Activated naive CD4-positive, alpha-beta T cell (primary cell): ENCODE measurements at places on chromosomes 4 and X.

GRCh38 chrX:78944351-78944750 is 840 bp upstream of the P2RY10 start:
- no peak for DNase-seq

DNA sequence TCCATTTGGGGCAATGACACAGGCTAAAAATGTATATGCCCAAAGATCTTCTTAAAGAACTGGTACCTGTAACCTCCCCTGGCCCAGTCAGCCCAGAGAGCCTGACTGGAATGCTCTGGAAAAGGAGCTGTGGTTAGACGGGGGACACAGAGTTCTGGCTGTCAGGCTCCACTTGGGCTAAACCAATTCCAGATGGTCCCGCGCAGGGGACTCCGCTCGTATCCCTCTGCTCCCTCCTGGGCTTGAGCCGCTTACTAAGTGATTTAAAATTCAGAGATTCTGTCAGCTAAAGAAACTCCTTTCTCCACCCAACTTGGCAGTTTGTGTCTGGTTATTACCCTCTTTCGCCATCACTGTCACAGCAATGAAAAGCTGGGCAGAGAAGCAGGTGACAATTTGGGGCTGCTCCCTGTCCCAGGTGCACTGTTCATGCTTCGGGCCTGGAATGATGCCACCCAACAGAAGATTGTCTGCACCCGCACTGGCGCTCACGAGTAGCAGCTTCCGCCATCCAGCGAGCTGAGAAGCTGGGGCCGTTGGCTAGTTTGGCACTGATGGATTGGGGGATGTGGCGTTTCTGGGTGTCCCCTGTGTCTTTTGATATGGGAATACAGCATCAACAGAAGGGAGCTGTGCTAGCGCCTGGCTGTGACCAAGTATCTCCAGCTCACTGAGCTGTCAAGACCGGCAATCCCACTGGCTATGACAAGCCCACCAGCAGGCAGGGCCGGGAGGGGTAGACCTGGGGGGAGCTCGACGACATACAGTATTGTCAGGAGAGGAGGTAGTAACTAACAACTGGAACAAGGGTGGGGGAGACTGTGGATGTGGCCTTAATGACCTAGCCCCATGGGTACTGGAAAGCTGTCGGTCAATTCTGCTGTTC is 6.7 kb upstream of the IRAK1 start:
- no peak for DNase-seq

DNA sequence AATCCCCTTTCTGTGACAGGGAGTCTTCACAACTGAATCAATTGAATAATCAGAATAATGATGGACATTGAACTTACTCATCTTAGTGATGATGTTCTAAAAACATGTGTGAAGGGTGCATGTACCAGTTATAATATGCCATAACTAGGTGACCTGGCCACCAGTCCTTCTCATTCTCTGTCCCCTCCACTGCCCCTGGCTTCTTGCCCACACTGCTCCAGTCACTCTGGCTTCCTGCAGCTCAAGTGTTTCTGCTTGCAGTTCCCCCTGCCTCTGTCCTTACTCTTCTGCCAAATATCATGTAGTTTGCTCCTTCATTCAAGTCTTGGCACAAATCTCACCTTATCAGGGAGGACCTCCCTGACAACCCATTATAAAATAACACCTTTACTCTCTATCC is 168.1 kb upstream of the SLC7A11 start:
- no peak for DNase-seq

DNA sequence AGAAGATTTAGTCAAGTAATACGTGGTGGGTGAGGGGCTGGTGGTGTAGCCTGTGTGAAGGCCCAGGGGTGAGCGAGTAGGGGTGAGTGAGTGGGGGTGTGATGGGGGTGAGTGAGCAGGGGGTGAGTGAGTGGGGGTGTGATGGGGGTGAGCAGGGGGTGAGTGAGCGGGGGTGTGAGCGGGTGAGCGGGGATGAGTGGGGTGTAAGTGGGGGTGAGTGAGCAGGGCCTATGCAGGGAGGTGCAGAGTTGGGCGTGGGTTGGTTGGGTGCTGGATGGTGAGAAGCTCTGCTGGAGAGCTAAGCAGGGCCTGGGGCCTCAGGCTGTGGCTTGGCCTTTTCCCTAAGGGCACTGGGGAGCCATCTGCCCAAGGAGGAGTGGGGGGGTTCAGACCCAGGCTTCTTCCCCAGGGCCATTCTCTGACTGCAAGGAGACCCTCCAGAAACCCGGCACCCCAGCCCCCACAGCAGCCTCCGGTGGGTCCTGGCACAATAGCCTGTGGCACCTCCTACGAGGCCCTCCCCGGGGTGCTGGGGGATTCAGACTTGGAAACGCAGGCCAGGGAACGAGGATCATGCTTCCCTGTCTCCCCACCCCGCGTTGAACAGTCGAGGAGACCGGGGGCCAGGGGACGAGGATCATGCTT is 30.4 kb downstream of the SH3TC1 start:
- no peak for DNase-seq

GRCh38 chr4:185654311-185654710 is 119.0 kb upstream of the PDLIM3 start:
- no peak for DNase-seq

DNA sequence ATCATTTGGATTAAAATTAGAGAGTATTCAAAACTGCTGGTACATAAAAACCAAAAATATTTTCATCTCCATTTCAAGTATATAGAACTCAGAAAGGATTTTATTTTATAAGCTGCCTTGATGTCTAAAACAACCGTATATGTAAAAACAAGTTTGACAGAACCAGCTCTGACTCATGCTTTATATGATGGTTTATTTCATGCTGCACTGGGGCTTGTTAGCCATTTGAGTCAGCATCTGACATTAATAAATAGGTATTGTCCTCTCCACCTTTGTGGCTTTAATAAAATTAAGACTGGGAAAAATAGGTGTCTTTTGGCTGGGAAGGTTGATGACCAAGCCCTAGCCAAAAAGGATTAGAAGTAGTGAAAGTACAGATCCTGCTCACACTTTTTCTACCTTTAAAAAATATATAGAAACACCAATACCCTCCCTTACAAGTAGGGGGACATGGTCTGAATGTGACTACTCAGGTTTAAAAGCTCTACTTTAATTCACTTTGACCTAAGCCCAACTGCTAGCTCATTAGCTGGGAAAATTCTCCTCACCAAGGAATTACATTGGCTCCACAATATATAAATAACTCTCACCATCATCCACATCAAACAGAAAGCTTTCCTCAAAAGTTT is 228.1 kb downstream of the ADAMTS3 start:
- no peak for DNase-seq

- DNase-seq, result no peak
Observed at GRCh38 chr4:155681886-155682285, 15.2 kb downstream of the GUCY1A1 start.

DNA sequence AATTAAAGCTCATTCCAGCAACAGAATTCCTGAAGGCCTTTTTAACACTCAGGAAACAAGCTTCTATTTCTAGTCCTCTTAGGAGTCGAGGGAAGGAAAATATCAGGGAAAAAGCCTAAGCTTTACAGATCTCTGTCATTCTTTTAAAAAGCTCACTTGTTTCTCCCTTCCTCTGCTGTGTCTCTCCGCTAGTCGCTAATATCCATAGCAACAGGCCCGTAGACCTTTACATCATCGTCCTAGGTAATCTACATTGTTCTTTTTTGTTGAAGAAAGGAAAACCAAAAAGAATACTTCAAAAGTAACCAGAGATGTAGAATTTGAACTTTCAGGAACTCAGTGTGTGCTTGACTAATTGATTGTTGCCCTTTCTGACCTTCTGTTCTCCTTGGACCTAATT is 45.9 kb upstream of the MTMR1 start:
- DNase-seq, result no peak

DNA sequence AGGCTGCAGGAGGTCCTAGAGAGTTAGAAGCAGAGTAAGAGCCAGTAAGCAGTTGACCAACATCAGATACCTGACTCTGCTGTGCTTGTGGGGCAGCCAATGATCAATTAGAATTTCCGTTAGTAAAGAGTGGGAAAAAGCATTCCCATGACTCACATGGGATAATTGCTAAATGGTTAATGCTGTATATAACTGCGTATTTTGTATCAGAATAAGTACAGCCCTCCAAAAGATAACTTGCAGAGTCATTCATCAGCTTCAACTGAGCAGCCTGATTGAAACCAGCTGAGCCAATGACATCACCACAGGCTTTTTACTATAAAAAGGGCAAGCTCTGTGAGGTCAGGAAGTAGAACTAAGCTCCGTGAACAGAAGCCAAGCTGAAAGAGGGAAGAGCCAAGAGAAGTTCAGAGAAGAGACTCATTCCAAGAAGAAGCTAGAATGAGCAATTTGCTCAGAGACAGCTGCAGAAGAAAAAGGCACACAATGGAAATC is 67.9 kb downstream of the PPP3CA start:
- no peak for DNase-seq

DNA sequence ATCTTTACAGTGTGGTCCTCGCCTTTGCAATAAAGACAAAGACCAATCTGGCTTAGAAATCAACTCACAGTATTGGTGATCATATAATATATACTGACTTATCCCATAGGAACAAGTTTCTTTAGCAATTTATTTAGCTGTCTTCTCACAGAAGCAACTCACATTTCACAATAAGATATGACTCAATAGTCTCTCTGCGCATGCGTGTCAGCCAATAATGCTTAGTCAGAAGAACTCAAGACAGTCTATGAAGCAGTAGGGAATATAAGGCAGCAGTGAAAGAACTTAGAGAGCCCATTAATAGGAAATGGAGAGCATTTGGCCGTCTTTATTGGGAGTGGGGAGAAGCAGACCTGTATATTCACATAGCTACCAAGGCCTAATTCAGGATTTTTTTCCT is 216.7 kb downstream of the IL13RA2 start:
- no peak for DNase-seq

GRCh38 chrX:69034451-69034850 is 130.8 kb downstream of the PJA1 start:
- no peak for DNase-seq

GRCh38 chrX:14673236-14673635 is 143.9 kb downstream of the GLRA2 start:
- no peak for DNase-seq

DNA sequence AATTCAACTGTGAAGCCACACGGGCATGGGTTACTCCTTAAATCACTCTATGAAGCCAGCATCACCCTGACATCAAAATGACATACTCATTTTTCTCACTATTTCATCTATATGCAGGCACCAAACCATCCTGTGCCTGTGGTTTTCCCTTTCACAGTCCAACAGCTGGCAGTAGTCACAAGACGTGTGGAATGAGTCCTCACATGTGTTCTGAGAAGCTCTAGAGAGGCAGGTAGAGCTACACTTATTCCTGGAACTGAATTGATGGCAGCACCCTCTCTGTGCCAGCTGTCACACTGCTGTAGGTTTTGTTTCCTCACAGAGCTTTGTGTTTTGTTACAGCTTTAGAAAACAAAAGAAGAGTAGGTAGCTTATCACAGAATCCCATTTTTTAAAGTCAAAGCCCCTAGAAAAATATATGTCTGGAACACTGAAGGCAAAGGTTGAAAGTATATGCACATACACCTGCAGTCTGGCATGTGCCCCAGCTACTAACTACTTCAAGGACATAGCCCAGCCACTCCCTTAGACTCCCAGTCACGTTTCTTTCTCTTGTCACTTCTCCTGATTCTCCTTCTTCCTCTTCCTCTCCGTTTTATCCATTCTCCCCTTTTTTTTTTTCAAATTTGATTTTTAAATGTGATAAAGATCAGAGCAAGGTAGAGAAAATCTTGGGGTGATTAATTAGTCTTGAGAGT is 107.1 kb downstream of the ANXA10 start:
- DNase-seq, result no peak

GRCh38 chr4:79977131-79977840 is 95.7 kb downstream of the ANTXR2 start:
- DNase-seq, result no peak
